ENCODE measurements at places on chromosomes 1 and 21. TPM values are rescaled to one million over a fixed set of nuclear protein-coding genes. Genes with fewer than 3 reads are reported as not detected.

Gene LCE3D
- total RNA-seq, result not detected

GRCh38 chr21:29481081-29481480 lies 182.4 kb downstream of the BACH1 start:
- DNase-seq, result no peak

DNA sequence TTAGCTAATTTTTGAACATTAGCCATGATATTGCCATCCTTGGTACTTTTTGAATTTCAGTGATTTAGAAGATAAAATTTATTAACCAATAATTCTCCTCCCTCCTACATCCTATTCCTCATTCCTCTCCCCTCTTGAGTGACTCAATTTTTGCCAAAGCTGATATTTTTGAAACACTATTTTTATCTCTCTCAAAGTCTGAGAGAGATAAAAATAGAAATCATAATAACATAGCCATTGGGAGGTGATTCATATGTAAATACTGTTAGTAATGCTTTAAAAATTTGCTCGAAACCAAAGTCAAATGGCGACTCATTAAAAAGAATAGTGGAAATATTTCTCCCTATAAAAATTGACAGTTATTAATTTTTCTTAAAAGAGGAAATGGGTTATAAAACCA lies 97.4 kb downstream of the PATJ start:
- DNase-seq, result no peak

- no peak for DNase-seq
Observed at GRCh38 chr1:108715932-108716331, 3.2 kb downstream of the FNDC7 start.

Data from breast epithelium (tissue), 4 donors.